Muscle of leg (tissue), 16 donors: ENCODE measurements at places on chromosomes 3 and 15.

DNA sequence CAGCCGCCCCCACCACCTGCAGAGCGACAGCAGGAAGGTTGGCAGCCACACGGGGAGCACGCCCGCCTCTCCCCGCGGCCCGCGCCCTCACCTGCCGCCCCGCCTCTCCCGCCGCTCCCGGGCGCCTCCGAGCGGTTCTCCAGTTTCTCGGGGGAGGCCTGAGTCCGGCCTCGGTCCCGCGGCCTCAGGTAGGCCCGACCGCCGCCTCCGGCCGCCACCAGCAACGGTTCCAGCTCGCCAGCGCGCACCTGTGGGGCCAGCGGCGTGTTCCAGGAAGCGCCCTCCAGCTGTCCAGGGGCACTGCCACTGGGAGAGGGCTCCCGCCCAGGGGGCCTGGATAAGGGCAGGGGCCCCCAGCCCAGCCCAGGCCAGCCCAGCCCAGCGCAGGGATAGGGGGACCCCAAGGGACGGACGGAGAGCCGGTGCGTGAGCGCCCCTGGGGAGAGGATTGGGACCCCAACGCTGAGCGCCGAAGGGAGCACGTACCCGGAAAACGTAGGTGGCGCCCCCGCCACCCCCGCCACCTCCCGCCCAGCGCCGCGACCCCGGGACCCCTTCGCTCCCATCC, 2.2 kb downstream of the LTK start:
- peaks cover 26% of the 10 kb centered on the region for H3K4me1 ChIP-seq
- H3K36me3 ChIP-seq: no peaks in the 10 kb centered on the region
- no peak overlapping the region for H3K4me3 ChIP-seq
- H3K27ac ChIP-seq: no peak overlapping the region

DNA sequence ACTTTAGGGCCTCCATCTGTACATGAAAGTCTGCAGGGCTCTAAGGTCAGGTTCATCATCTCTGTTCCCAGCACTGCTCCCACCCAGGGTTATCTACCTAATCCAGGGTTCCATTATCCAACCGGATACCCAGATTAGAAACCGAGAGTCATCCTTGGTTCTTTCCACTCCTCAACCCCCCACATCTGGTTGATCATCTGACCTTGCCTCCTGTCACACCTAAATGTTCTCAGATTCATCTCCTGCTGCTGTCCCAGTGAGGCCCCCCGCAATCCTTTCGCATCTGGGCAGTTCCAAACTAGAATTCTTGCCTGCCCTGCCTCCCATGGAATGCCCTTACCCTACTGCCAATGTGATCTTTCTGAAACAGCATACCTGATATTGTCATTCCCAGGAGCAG, 136.5 kb downstream of the PDE8A start:
- H3K4me3 ChIP-seq: no peak overlapping the region
- no peak for DNase-seq
- no peaks in the 10 kb centered on the region for H3K27me3 ChIP-seq
- peaks cover 38% of the 10 kb centered on the region for H3K36me3 ChIP-seq
- no peaks in the 10 kb centered on the region for H3K4me1 ChIP-seq

GRCh38 chr3:63809607-63810006, 9.5 kb upstream of the C3orf49 start:
- H3K36me3 ChIP-seq: no peaks in the 10 kb centered on the region
- no peaks in the 10 kb centered on the region for H3K4me1 ChIP-seq
- no peaks in the 10 kb centered on the region for H3K27me3 ChIP-seq
- no peak overlapping the region for H3K4me3 ChIP-seq
- H3K27ac ChIP-seq: no peak overlapping the region

GRCh38 chr15:51692154-51692553, 10.9 kb downstream of the SCG3 start:
- no peak overlapping the region for H3K27ac ChIP-seq
- H3K4me1 ChIP-seq: no peaks in the 10 kb centered on the region
- no peak overlapping the region for H3K4me3 ChIP-seq
- no peaks in the 10 kb centered on the region for H3K27me3 ChIP-seq
- DNase-seq: no peak
